ENCODE measurements at places on chromosomes 12 and 14. TPM values are rescaled to one million over a fixed set of nuclear protein-coding genes. Genes with fewer than 3 reads are reported as not detected.
A peak's percentile ranks its signal among the peaks of the same experiment; 100 is the strongest.

DPF3 gene
- total RNA-seq: 41.6 TPM

DNA sequence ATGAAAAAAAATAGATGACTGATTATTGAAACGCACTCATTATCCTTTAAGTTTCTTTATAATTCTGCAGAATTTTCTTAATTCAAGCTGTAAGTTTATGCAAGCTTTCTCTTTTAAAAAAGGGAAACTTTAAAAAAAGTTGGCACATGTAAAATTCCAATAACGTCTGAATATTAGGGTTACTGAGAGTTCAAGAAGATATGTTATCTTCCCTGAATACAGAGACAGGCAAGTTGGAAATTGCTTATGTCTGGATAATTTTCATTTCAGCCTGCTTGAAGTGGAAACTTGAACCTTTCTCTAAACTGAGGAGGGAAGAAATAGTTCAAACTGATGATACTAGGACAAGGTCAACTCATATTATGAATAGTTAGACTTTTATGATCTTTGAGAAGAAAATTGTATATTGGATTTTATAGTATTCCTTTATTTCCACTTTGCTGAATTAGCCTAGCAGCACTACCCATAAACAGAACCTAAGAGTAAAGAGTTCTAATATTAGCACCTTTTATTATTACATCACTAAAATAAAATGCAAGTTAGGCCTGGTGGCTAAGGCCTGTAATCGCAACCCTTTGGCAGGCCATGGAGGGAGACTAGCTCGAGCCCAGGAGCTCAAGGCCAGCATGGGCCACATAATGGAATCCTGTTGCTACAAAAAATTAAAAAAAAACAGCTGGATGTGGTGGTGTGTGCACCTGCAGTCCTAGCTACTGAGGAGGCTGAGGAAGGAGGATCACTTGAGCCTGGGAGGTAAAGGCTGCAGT is 288.0 kb downstream of the TRHDE start:
- DNase-seq: no peak

- no peak for DNase-seq
Measured at GRCh38 chr12:54595471-54595870, 7.0 kb upstream of the PPP1R1A start.

- peak; percentile 48 for DNase-seq
Measured at GRCh38 chr12:6700646-6701051, at the start of gene PIANP. TSS of gene PIANP (minus strand) at chr12:6700815. CDS start at chr12:6698061, 2,754 bp downstream.

GRCh38 chr14:29911810-29912209 is 15.8 kb downstream of the PRKD1 start:
- DNase-seq: no peak
